PC-3 (cell line): ENCODE measurements at places on chromosomes 7 and 10.

DNA sequence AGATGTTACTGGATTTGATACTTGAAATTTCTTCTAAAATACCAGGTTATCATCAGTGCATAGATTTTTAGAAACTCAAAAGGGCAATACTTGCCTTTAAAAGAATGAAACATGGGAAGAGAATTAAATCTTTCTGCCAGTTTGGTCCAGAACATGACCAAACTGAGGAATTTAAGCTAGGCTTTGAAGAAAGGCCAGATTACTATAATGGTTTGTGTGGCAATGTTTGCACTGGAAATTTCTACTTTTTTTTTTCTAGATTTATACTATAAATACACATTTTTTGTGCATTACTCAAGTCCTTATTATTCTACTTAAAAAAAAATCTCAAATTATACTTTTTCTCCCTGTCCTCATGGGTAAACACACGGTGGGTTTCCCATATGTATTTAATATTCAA is 9.2 kb downstream of the MKX start:
- no peak for DNase-seq

- no peak for DNase-seq
Measured at GRCh38 chr10:121448766-121449421, 149.3 kb downstream of the FGFR2 start.

- DNase-seq = no peak
Measured at GRCh38 chr10:61688551-61689308, 26.0 kb downstream of the CABCOCO1 start.

GRCh38 chr7:141161550-141162535 is 88.0 kb downstream of the TMEM178B start:
- no peak for DNase-seq

DNA sequence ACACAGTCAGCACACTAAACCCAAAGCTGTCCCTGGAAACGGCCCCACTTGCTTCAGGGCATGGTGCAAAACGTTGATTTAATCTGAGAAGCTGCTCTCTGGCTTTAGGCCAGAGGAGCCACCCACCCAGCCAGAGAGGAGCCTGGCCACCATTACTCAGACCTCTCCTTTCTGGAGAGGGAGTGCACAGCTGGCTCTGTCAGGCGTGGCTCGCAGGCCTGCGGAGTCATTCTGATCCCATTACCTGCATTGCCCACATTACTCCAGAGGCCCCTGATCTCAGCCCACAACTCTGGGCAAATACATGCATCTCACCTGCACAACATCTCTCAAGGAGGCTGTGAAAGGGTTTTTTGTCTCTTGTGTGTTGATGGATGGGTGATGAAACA is 370.0 kb upstream of the IGFBP3 start:
- DNase-seq = peak; percentile 75

- DNase-seq = no peak
Measured at GRCh38 chr10:14262836-14263425, 67.8 kb downstream of the FRMD4A start.

GRCh38 chr10:126661356-126661755 is 9.1 kb downstream of the C10orf90 start:
- DNase-seq = no peak

DNA sequence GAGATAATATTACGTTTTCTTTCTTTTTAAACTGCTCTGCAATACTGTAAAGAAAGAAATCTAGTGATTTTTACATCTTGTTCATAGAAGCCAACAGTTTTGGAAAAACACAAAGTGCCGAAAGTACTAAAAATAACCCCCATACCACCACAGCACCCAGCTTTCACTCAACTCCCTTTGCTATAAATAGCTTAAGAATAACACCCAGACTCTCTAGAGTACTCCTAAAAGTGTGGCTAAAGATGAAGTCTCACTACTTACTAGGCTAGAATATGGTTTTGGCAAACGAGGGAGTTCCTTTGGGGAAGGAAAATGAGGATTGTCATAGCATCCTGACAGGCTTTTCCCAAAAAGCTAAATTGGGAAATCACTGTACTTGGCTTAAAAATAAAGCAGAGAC is 151.8 kb upstream of the ANK3 start:
- no peak for DNase-seq

DNA sequence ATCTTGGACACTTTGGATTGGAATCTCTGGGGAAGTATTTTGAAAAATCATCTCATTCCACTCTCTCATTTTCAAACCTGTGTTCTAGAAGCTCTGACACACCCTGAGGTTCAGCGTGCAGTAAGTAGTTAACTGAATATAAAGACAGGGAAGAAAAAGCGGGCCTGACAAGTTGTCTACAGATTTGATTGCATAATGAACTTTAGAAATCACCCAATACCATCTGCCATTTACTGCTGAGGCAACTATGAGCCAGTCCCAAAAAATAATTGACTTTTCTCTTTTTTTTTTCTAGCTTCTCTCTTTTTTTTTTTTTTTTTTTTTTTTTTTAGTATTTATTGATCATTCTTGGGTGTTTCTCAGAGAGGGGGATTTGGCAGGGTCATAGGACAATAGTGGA is 29.5 kb downstream of the CDC123 start:
- DNase-seq = no peak

DNA sequence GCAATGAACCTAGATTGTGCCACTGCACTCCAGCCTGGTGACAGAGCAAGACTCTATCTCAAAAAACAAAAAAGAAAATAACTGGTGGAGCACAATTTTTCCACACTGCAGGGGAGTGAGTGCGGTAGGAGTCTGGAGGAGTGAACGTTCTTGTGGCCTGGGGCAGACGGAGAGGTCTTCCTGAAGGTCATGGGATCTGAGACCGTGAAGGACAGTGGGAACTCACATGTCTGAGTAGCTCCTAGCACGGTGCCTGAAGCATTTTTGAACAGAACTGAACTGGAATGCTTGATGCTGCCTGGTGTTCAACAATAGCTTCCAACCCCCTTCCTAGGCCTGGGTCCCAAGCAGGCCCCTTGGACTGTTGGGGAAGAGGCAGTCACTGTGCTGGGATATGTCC is 84.3 kb upstream of the PODXL start:
- DNase-seq = no peak

DNA sequence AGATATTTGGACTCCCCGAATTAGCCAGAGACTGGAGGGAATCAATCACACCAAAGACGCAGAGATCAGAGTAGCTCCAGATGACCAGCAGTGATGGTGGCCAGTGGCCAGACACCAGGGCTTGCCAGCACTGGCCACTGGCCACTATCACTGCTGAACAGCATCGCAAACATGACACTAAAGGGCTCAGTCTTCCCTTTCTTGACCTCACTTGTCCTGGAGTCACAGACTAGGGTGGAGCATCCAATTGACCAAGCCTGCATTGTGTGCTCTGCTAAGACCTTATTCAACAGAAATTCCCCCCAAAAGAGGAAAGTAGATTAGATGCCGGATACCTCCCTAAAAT is 234.7 kb downstream of the CREB5 start:
- DNase-seq = no peak

DNA sequence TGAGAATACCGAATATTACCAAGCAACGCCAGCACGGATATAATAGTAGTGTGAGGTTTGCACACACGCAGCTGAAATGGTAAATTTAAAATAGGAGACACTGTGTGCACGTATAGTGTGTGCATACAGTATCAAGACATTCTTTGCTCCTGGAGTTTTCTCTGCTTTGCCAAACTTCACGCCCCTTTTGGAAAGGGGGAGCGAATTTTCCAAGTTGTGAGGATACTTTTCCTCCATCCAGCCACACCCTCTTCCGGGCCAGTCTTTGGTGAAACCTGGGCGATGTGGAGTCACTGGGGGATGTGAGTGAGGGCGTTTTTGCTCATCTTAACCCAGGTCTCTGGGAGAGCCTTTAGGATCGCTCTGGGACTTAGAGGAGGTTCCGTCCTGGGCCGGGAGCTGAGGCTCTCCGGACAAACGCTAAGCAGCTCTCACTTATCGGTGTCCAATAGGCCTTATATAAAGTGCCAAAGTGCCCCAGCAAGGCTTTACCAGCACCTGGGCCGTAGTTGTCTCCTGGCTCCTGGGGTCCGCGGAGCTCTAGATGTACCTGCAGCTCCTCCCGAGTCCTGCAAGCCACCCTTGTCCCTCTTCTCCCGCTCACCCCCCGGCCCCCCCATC is 160.0 kb upstream of the MKI67 start:
- no peak for DNase-seq

DNA sequence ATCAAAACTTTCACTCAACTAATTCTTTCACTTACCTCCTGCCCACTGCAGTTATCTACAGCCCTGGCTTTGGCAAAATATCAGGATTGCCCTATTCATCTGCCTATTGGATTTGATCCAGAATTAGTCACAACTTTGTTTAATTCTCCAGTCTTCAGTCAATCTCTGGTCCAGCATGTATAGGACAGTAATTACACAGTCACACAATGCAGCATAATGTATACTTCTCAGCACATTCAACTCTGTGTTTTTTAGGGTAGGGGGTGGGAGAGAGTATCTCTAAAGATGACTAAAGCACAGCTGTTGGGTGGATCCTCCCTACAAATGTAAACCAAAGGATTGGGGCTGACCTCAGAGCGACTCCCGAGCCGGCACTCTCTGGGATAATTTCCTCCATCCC is 17.7 kb upstream of the NRP1 start:
- DNase-seq = peak; percentile 100

GRCh38 chr7:140684066-140684950 is 11.6 kb downstream of the ADCK2 start:
- DNase-seq = no peak

DNA sequence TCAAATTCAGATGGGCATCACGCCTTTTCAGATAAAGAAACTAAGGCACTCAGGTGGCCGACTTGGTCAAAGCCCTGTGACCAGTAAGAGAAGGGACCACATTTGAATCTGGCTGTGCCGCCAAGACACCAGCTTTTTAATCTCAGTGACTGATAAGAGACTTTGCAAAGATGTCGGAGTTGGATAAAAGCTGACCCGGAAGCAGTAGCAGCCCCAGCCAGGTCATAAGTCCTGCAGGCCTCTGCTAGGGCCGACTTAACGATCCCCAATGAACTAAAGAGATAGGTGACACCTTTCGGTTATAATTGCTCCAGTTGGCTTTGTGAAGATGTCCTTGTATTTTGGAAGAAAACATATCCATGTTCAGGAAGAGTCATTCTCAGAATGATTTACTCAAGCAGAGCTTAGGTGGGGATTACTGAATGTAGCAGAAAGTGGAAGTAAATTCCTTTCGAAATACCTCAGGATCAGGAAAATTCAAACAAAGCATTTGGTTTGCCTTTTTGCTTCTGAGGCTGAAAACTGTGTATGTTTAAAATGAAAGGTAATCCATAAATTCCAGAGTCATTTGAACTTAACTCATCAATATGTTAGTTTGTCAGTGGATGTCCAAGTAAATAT is 164.2 kb upstream of the PITRM1 start:
- no peak for DNase-seq

- DNase-seq = no peak
Measured at GRCh38 chr7:80053124-80053523, 81.5 kb upstream of the GNAI1 start.

DNA sequence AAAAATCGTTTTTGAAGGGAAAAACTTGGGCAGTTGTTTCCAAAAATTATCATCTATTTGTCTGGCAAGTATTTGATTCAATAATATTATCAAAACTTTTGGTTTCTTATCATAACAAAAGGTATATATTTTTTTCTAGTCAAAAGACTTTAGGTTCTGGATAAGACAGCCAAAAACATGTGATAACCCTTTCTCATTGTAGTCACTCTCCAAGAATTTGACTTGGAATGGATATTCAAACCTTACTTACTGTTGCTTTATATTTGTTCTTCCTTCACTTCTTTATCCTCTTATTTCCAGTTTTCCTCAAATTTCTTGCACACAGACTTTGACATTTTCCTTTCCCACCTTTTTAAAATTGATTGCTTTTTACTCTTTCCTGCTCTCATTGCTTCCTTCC is 140.9 kb upstream of the FAM3C start:
- no peak for DNase-seq

GRCh38 chr7:28165961-28166955 is 14.3 kb downstream of the JAZF1 start:
- peak; percentile 66 for DNase-seq

- DNase-seq = peak; percentile 10
Measured at GRCh38 chr7:37732253-37732652, 48.7 kb downstream of the GPR141 start.

DNA sequence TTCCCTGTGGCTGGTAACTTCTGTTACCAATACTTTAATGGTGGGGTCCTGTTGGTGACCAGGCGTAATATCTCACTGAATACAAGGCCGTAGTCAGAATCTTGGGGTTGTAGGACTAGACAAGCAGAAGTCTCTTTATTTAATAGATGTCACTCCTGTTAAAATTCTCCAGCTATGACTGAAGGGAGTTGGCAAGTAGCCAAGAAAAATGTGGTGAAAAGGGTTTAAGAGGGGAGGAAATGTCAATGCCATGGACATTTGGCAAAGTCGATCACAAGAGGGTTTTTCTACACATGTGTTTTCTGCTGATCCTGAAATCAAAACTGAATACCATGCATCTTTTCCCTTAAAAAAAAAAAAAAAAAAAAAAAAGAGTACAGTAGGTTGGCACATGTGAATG is 533.5 kb downstream of the AUTS2 start:
- DNase-seq = no peak

DNA sequence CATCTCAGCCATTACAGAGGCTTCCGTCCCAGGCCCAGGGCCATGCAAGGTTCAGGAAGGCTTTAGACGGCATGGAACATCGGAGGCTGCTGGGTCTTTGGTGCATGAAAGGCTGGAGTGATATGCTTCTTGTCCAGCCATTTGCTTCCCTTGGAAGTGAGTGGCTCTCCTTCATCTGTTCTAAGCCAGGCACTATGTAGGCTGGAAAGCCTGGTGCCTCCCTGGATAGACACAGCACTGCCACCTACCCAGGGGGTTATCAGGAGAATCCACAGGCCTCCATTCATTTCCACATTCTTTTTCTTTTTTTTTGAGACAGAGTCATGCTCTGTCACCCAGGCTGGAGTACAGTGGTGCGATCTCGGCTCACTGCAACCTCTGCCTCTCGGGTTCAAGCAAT is 31.6 kb upstream of the USP6NL start:
- DNase-seq = no peak

DNA sequence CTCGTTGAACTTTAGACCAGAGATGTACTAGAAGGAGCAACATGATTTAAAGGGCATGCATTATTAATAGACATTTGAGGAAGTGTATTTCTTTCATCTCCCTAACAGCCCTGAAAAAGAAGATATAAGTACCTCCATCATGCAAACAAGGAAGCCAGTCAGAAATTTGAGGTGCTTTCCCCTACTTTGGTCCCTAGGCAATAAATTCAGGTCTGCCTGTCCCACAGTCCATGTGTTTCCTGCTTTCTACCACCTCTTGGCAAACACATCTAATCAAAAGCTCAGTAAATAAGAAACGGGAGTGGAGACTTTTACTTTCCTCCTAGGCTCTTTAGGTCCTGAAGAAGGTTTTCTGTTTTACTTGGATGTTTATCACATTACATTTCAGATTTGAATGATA is 5.2 kb upstream of the SEMA3C start:
- peak; percentile 47 for DNase-seq

- DNase-seq = peak; percentile 92
Measured at GRCh38 chr10:77251297-77252013, 386.2 kb downstream of the KCNMA1 start.

DNA sequence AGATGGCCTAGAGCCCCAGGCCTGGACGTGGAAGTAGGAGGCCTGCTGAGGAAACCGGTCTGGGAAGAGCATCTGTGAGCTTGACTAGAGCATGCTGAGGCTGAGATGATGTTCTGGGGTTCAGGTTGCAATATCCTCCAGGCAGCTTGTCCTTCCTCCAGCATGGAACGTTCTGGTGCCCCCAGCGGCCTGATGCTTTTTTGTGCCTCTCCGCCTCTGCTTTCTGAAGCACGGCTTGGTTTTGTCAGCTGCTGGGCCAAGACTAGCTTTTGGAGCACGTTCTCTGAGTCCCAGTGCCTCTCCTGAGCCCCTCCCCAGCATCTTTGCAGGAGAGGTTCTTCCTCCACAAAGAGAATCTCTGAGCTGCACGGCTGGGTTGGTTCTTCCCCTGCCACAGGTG is 682.0 kb upstream of the FOXK1 start:
- DNase-seq = no peak
